ENCODE measurements at places on chromosomes 13 and 19.
A peak's percentile ranks its signal among the peaks of the same experiment; 100 is the strongest.

- no peak for DNase-seq
These were observed 16.2 kb downstream of the LAIR2 start for GRCh38 chr19:54518844-54519243.

GRCh38 chr13:33129094-33129832 lies 113.0 kb downstream of the KL start:
- no peak for DNase-seq

DNA sequence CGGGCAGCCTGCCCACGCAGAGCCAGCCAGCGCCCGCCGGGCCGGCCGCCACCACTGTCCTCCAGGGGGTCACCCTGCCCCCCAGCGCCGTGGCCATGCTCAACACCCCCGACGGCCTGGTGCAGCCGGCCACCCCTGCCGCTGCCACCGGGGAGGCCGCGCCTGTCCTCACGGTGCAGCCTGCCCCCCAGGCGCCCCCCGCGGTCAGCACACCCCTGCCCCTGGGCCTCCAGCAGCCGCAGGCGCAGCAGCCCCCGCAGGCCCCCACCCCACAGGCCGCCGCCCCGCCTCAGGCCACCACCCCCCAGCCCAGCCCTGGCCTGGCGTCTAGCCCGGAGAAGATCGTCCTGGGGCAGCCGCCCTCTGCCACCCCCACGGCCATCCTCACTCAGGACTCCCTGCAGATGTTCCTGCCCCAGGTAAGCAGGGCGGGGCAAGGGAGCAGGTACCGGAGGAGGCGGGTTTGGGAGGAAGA lies 32.3 kb upstream of the EHD2 start:
- no peak for DNase-seq

DNA sequence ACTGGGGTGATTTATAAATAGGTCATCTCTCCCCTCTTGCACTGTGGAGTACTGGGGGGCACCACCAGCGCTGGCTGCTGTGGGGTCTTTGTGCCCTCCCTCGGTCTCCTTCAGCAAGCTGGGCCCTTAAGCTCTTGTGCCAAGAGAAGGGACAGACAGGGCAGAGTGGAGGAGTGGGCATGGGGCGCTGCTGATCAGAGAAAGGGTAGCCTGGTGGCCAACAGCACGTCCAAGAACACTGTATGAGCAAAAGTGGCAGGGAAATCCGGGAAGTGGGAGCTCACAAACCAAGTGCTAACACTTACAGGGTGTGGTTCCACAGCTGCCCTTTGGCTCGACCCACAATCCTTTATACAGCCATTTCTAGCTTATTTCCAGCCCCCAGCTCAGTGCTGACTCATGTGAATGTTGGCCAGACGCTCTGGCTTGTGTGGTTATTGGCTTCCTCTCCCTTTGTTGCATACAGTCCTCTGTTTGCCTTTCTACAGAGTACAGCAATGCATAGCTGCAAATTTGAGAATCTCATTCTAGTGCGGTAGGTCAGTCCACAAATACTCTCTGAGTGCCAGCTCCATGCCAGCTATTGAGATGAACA lies 298.8 kb downstream of the SHISA2 start:
- DNase-seq, result no peak

DNA sequence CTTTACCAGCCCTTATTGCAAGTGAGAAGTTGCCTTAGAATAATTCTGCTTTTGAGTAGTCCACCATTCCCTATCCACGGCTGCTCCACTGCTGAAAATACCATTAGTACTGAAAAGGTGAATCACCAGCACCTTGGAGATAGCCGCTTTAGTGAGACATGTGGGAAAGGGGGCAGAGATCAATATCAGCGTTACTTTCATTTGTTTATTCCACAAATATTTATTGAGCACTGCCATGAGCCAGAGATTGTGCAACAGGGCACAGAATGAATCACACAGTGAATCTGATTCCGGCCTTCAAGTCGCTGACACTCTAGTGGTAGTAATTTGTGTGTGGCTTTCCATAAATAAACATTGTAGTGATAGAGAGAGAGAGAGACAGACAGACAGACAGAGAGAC lies 31.5 kb upstream of the MYO16 start:
- no peak for DNase-seq

- no peak for DNase-seq
These were observed 14.2 kb downstream of the ZIC2 start for GRCh38 chr13:99995589-99996380.

GRCh38 chr13:93118081-93118615 lies 108.5 kb upstream of the GPC6 start:
- DNase-seq, result no peak

DNA sequence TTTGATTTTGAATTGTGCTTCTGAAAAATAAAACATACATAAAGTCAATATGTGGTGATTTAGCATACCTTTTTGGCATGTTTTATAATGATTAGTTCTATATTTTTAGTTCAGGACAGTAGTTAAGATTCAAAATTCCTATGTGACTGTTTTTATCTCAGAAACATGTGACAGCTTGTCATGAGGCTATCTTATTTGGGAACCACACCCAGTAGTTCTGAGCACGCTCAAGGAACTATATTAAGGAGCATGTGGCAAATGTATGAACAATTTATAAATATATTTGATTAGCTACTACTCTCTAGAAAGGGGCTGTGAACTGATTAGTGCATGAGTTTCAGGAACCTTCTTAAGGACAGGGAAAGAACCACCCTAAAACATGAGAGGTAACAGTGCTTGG lies 38.8 kb downstream of the FGF9 start:
- no peak for DNase-seq

DNA sequence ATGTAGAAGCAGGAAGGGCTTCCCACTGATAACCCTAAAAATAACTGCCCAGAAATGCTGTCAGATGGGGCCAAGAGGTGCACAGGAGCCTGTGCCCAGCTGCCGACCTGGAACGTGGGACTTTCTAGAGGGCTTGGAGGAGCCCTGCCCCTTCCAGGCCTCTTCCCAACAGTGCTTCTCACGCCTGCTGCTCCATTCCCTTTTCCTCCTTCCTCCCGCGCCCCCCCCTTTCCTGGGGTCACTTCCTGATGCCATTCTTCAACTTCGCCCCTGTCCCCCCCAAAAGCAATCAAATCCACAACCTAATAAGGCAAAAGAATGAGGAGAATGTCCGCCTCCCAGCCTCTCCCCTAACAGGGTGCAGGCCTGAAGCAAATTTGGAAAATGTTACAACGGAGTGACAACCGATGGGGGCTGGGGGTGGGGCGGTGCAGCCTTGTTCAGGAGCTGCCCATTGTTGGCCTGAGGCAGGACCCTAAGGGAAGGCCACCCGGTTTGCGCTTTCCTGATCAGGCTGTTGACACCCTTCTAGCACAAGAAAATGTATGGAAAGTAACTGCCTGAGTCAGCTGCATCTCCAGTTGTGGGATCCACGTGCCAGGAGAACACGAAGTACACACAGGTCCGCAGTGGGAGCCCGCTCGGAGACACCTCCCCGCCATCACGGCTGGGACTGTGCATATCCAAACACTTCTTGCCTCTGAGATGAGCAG lies 18.7 kb downstream of the ACTN4 start:
- DNase-seq, result peak; percentile 86

- no peak for DNase-seq
These were observed 98.3 kb upstream of the KLF5 start for GRCh38 chr13:72960541-72960940.

DNA sequence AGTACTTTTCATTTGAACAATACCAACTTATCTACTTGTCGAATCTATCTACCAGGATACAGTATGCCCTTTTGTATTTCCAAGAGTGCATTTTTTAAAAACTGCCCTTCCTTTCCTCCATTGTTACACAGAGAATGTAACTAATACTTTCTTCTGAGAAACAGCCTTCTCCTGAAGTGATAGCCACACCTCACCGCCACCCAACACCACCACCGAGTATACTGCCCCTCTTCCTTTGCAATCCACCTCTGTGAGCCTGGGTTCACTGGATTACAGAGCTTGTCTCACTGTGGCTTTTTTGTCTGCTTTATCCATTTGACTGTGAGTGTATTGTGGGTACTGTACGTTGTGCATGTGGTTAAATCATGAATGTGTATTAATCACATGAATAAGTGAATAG lies 305.4 kb downstream of the KLF12 start:
- DNase-seq, result no peak

DNA sequence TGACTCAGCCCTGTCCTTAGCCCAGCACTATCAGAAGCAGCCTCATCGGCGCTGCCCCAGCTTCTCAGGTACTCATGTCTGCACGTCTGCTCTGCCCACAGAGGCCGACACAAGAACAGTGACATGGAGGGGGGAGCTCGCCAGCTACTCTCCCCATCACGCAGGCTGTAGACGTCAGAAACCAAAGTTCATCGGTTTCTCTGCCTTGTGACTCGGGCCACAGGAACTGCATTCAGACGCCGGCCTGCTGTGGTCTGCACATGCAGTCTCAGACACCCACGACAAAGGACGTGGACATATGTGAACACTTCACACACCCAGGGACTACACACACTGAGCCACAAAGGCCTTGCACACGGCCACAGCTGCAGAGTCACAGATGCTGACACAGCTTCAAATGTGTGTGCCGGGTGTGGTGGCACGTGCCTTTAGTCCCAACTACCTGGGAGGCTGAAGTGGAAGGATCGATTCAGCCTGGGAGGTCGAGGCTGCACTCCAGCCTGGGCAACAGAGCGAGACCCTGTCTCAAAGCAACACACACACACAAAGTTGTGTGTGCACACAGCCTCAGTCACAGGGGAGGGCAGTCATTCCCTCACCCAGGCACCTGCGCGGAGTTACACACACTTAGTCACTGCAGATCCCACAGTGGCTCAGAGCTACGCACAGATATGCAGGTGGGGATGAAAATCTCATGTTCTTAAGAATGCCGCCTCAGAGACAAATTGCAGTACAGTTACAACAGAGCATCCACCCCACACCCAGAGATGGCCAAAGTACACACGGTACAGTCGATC lies 4.9 kb upstream of the ZFP36 start:
- DNase-seq, result peak; percentile 95

GRCh38 chr13:100854006-100854405 lies 179.4 kb upstream of the TMTC4 start:
- DNase-seq, result no peak

DNA sequence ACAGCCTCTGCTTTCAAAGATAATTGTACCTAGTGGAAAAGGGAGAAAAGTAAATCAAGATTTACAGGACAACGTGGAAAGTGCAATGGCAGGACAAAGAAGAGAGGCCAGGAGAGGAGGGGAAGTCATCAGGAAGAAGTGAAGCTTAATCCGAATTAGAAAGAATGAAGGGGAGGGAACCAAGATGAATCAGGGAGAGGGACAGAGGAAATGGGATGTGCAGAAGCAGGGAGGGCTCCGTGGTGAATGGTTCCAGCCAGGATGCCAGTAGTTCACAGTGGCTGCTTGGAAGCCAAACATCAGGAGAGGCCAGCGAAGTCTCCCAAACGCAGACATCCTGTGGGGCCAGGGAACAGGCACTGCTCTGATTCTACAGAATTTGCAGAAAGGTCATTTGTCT lies 144.4 kb downstream of the LIG4 start:
- DNase-seq, result no peak

DNA sequence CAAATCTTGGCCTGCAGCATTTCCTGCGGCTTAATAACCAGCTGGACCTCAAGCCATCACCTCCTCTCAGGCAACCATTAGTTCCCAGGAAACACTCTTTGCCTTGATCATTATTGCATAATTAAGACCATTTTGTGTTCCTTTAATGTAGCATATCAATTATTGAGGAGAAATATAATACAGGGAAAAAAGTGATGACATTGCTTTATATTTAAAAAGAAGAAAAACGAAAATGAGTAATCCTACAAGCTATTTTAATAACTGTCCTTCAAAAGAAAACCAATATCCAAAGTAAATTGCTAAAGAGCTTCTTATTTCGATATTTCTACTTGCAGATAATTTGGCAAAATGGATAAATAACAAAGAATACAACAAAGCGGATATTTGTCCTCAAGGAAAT lies 1084.7 kb downstream of the EFNB2 start:
- DNase-seq, result no peak

Data from A549 (cell line).